ENCODE measurements at places on chromosomes 2 and 18.

- no peak for DNase-seq
These were observed 255.5 kb downstream of the CDH2 start for GRCh38 chr18:27921392-27921791.

GRCh38 chr2:75493230-75493629 is 67.5 kb downstream of the EVA1A start:
- no peak for DNase-seq

DNA sequence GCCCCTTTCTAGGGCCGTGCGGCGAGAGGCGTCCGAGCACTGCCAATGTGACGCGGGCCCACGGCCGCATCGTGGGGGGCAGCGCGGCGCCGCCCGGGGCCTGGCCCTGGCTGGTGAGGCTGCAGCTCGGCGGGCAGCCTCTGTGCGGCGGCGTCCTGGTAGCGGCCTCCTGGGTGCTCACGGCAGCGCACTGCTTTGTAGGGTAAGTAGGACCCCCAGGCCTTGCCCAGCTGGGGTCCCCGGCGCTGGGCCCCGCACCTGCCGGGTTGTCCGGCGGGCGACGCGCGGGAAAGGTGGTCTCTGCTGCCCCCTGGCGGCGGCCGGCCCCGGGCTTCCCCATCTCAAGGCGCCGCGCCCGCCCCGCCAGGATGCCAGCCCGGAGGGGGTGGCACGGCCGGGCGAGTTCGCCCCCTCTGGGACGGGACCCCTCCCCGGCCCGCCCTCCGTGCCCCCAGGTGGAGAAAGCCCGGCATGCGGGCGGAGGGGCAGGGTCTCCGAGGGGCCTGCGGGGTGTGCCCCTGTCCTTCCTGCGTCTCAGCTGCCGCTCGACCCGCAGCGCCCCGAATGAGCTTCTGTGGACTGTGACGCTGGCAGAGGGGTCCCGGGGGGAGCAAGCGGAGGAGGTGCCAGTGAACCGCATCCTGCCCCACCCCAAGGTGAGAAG is 1.9 kb downstream of the PRSS56 start:
- DNase-seq, result peak; percentile 27

DNA sequence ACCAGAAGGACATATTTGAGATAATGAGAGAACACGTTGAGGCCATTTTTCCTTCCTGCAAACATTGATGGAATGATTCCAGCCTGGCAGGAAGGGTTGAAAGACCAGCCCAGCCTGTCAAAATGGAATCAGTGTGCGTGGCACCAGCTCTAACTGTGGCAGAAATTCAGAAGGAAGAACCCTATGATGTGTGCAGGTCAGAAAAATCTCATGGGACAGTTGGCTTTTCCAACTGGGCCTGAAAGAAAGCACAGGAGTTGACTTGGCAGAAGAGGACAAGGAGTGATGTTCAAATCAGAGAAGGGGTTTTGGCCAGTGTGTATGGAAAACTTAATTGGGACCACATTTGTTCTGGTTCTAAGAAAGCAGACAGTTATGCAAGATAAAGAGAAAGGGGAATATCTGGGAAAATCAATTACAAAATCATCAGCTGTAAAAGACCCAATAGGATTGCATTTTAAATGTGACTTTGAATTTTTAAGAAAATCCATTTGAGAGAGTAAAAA is 192.8 kb upstream of the PID1 start:
- DNase-seq, result no peak

GRCh38 chr2:144730711-144731110 is 210.8 kb upstream of the ZEB2 start:
- no peak for DNase-seq

DNA sequence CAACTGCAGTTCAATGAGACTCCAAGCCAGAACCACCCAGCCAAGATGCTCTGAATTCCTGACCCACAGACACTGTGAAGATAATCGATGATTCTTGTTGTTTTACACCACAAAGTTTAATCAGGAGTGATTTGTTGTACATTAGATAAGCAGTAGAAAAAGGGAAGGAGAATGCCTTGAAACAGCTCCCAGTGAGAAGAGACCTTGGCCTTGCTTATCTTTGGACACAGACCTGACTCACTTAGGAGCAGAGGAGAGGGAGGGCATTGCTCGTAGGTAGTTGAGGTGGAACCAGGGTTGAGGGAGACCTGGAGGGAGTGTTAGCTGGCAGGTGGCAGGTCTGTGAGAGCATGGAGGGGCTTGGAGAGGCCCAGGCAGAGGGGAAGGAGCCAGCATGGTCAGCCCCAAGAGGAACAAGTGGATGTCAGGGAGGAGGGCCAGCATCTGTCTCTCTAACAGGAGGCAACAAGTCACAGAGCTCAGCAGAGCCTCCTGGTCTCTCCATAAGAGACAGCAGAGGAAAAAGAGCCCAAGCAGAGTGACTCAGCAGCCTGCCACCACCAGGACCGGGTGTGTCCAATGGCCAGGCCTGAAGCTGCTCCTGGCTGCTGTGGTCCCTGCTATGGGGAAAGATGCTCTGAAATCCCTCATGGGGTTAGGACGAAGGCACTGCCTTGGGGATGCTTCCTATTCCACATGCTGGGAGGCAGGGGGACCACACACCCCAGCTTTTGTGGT is 161.6 kb upstream of the CAPN13 start:
- DNase-seq, result no peak

DNA sequence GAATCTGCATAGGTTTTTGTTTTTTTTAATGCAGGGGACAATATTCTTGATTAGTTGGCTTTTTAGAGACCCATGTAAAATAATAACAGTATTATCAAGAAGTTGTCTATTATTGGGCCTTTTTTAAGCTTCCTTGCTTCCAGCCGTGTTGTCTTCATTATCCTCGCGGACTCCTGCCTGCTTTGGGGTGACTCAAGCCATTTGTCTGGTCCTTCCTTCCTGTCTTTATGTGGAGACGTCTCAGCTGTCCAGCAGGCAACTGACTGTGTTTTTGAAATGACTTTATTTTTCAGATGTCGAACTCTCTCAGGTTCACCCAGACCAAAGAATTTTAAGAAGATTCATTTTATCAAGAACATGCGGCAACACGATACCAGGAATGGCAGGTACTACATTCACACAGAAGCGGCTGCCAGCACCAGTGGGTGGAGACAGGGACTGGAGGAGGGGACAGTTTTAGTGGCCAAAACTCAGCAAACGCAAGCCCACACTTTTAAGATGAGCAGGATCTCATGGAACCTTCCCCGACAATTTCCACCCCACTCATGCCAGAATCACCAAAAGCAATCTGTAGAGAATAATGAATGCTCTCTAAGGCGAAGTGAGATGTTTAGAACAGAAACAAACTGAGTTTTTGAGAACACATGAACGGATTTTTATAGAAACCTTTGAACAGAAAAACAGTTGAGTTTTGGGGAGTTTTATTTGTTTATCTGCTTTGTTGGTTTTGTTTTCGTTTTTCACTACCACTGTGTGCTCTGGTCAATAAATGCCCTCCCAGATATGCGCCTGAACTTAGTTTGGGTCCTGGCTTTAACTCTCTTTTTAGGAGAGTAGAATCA is 59.1 kb downstream of the CABLES1 start:
- DNase-seq, result no peak

GRCh38 chr2:88027697-88028389 is 11.5 kb upstream of the RNU2-63P start:
- no peak for DNase-seq

DNA sequence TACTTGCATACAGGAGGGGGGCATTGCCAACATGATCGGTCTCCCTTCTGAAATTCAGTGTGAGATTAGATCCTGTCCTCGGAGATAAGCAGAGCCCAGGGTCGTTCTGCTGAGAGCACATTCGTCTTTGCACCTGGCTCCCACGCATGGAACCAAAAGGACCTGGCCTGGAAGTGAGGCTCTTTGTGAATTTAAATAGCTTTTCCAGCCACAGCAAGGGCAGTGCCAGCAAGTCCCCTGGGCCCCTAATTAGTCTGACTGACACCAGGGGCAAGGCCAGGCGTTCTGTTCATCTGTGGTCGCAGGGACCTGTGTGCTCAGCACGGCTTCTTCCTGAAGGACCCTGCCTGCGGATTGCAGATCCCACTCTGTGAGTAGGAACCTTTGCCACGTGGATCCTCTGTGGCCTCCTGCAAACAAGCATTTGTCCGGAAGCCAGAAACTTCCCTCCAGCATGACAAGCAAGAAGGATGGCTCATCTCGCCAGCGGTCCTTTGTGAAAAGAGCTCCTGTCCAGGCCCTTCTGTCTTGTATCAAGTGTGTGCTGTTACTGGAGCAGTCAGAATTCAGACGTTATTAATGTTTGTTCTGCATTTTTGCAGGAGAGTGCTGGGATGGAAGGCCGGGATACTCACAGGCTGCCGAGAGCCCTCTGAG is 128.7 kb downstream of the TPO start:
- no peak for DNase-seq

DNA sequence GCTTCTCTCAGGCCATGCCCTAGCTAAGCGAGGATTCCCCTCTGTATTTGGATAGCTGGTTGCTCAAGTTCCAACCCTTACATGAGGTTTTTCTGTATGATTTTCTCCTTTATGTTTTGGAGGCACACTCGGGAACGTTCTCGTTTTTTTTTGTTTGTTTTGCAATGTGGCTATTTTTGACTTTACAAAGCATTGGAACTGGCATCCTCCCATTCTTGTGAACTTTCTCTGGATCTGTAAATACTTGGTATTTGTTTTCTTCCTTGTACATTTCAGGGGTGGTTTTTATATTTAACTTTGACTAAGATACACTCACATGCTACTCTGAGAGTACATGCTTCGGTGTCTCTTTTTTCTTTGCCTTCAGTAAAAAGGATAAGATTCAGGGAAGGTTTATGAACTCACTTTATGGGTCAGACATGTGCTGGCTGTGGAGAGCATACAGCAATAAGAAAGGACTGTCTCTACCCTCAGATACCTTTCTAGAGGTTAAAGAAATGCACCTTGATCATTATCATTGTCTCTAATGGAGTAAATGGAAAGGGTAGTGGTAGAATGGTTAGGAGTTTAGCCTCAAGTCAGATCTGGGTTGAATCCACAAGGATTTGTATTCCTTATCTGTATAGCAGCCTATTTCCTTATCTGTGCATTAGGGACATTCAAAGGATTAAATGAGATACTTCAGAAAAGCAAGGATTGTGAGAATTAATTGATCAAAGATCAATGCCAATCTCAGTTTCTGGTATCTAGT is 61.9 kb downstream of the MEIS1 start:
- no peak for DNase-seq

- no peak for DNase-seq
These were observed 342.4 kb upstream of the ETAA1 start for GRCh38 chr2:67054728-67055127.

GRCh38 chr2:28009732-28010131 is 119.2 kb downstream of the BABAM2 start:
- peak; percentile 4 for DNase-seq

DNA sequence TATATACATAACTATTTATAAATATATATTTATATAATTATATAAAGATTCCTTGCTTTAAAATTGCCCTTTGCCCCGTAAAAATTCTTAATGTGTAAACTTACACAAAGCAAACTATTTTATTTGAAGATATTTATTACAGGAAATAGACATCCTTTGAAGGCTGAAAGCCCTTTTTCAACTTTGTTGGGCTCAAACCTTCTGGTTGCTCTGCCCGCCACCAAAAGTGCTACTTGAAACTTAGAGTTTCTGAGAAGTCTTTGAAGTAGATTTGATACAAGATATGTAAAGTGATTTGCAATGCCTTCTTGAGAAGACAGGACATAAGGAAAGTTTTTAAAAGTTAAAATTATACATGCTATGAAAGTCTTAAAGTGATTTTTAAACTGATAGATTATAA is 36.6 kb upstream of the METAP1D start:
- DNase-seq, result no peak

DNA sequence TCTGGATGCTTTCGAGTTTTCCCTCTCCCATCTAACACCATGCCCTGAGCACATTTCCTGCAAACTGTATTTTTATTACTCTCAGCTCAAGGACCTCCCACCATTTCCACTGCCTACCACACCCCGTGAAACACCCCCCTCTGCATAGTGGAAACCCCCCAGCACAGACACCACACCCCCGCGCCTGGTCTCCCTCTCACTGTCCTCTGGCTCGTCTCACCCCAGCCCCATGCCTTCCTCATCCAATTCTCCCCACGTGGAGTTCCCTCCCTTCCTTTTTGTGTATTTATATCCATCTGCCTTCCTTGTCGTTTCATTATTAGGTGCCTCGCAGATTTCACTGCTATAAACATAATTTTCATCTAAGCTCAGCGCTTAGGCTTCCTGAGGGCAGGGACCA is 307.5 kb downstream of the CELF4 start:
- no peak for DNase-seq

- no peak for DNase-seq
These were observed 610.2 kb downstream of the ZEB2 start for GRCh38 chr2:143909577-143910353.

DNA sequence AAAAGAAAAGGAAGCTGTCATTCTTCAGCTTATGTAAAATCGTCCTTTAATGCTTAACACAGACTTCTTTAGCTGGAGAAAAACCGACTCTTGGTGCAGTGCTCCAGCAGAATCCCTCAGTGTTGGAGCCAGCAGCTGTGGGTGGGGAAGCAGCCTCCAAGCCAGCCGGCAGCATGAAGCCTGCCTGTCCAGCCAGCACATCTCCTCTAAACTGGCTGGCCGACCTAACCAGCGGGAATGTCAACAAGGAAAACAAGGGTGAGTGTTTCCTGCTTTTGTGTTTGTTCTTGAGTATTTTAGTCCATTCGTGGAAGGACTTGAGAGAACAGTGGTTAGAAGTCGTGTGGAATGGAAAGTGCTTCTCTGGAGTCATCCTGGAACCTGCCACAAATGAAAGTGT is 38.9 kb downstream of the KDM3A start:
- DNase-seq, result peak; percentile 58

GRCh38 chr2:161199912-161200701 is 39.9 kb downstream of the TANK start:
- DNase-seq, result no peak

DNA sequence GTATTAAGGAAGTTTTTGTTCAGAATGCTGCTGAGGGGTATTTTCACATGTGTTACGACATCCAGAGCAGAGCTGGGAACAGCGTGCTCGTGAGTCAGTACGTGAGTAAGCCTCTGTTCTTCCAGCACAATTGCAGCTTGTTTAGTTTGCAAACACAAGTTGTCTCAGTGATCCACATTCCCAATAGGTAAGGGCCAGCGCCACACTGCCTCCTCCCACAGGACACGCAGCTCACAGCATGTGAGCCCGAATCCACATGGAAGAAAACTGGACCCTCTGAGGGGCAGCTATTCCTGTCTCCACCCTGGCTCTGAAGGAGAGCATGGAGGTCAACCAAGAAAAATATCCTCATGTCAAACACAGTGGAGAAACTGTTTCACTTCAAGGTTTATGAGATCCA is 173.9 kb upstream of the PID1 start:
- DNase-seq, result peak; percentile 70

- peak; percentile 15 for DNase-seq
These were observed 35.5 kb upstream of the KIDINS220 start for GRCh38 chr2:8872821-8873432.

Data from prostate gland (tissue), 2 donors.